ENCODE measurements at places on chromosomes 12 and 14.
A peak's percentile ranks its signal among the peaks of the same experiment; 100 is the strongest.

- H3K36me3 ChIP-seq: no peaks in the 10 kb centered on the region
- no peaks in the 10 kb centered on the region for H3K27me3 ChIP-seq
- no peak for DNase-seq
- H3K4me1 ChIP-seq: no peaks in the 10 kb centered on the region
- no peak overlapping the region for H3K4me3 ChIP-seq
Measured at GRCh38 chr14:98227000-98227726, 1044.8 kb downstream of the BCL11B start.

- H3K4me1 ChIP-seq: no peaks in the 10 kb centered on the region
- no peak for DNase-seq
- H3K27ac ChIP-seq: no peak overlapping the region
Measured at GRCh38 chr14:77204459-77204771, 22.8 kb downstream of the TMEM63C start.

DNA sequence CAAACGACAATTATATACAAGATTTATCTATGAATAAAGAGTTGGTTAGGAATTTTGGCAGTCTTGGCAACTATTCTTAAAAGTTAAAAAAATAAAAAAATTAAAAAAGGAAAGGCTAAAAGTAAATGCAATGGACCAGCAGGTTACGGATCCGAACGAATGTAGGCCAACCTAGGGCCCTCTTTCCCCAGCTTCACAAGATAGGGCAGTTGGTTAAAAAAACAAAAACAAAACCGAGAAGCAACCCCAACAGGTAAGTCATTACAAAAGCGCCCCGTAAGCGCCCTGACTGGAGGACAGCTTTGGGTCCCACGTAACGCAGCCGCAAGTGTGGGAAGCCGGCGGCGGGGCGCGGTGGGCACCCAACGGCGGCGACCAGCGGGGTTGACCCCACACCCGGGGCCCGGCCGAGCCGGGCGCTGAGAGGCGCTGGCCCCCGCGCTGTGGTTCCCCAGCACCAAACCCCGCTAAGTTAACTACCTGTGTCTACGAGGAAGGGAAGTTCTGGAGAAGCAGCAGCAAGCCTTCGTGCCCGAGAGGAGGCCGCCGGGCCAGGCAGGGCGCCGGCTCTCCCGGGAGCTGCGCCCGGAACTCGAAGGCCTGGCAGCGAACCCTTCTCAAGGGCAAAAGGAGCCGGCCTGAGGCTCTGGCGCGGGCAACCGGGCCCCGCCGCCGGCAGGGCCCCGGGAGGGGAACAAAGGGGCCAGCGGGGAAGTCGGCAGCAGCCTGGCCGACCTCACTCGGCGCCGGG, 882 bp downstream of the HECTD1 start:
- H3K4me3 ChIP-seq: peak overlapping the region; percentile 60
- H3K4me1 ChIP-seq: no peaks in the 10 kb centered on the region
- H3K27ac ChIP-seq: no peak overlapping the region
- H3K27me3 ChIP-seq: no peaks in the 10 kb centered on the region
- no peaks in the 10 kb centered on the region for H3K36me3 ChIP-seq
- no peak for DNase-seq

- H3K4me1 ChIP-seq: no peaks in the 10 kb centered on the region
- H3K4me3 ChIP-seq: no peak overlapping the region
- no peaks in the 10 kb centered on the region for H3K36me3 ChIP-seq
- no peak overlapping the region for H3K27ac ChIP-seq
Measured at GRCh38 chr12:81610955-81611889, 147.9 kb downstream of the PPFIA2 start.

- H3K36me3 ChIP-seq: no peaks in the 10 kb centered on the region
- no peak overlapping the region for H3K4me3 ChIP-seq
- no peaks in the 10 kb centered on the region for H3K27me3 ChIP-seq
- H3K4me1 ChIP-seq: peaks cover 5% of the 10 kb centered on the region
- no peak for DNase-seq
- no peak overlapping the region for H3K27ac ChIP-seq
Measured at GRCh38 chr14:102633906-102634595, 41.6 kb downstream of the RCOR1 start.

GRCh38 chr12:108700833-108701541, 30.3 kb downstream of the CORO1C start:
- no peaks in the 10 kb centered on the region for H3K27me3 ChIP-seq
- H3K27ac ChIP-seq: no peak overlapping the region
- no peak overlapping the region for H3K4me3 ChIP-seq
- DNase-seq: no peak

GRCh38 chr14:68966872-68967301, 12.2 kb downstream of the ACTN1 start:
- no peak overlapping the region for H3K4me3 ChIP-seq
- peaks cover 15% of the 10 kb centered on the region for H3K4me1 ChIP-seq
- DNase-seq: no peak

DNA sequence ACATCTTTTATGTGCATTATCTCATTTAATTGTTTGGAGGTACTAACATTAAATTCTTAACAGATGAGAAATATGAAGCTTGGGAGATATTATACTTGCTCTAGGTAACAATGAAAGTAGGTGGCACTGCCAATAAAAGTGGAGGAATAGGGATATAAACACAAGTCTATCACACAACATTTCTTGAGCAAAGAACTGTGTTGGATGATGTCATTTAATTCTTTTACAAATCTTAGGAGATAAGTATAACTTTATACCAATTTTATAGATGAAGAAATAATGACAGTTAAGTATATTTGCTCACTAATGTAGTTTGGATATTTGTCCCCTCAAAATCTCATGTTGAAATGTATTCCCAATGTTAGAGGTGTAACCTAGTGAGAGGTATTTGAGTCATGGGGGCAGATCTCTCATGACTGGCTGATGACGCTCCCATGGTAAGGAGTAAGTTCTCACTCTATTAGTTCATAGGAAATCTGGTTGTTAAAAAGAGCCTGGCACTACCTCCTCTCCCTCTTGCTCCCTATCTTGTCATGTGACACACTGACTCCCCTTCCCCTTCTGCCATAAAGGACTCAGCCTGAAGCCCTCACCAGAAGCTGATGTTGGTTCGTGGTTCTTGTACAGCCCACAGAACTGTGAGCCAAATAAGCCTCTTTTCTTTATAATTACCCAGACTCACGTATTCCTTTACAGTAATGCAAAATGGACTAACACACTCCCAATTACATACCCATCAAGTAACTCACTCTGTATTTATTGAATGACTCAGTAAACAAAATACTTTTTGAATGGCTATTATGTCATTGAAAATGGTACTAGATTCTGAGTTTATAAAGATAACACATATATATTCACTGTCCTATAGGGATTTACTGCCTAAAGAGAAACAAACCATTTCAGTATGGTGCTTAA, 146.8 kb upstream of the KITLG start:
- no peak overlapping the region for H3K27ac ChIP-seq
- no peak for DNase-seq
- H3K27me3 ChIP-seq: no peaks in the 10 kb centered on the region

DNA sequence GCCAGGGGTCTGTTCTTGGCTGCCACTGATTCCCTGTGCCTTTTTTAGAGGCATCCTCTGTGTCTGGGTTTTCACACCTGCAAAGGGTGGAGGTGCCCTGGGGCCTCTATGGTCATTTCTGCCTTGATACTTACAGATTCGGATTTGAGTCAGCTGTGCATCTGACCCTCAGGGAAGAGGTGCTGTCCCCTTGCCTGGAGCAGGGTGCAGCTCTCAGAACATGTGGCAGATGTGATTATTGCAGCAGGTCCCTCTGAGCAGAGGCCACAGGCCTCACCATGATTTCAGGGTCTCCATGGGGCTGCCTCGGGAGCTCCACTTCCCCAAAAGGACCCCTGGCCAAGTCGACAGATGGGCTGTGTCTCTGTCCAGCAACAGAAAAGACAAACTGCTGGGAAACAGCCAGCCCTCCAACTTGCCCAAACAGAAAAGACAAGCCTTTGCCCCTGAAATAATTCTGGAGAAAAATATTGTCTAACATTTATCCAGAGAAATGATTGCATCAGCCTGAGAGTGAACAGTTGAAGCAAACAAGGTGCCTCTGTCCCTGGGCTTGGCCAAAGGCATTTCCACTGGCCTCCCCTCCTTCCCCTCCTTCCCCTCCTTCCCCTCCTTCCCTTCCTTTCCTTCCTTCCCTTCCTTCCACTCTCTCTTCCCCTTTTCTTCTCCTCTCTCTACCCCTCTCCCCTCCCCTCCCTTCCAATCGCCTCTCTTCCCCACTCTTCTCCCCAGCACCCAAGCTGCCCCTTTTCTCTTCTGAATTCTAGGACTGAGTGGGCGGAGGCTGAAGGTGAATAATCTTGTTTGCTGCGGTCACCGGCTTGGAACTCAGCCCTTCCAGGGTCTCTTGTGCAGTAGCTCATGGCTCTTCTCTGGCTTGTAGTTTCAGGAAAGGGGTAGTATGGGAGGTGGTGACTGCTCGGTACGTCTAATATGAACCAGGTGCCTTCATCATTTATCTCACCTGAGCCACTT, 676 bp downstream of the SERPINA3 start:
- H3K27ac ChIP-seq: no peak overlapping the region
- H3K4me1 ChIP-seq: no peaks in the 10 kb centered on the region
- no peaks in the 10 kb centered on the region for H3K36me3 ChIP-seq
- no peak overlapping the region for H3K4me3 ChIP-seq
- DNase-seq: no peak

GRCh38 chr14:55121628-55122439, 7.2 kb upstream of the LGALS3 start:
- H3K27ac ChIP-seq: no peak overlapping the region
- no peaks in the 10 kb centered on the region for H3K27me3 ChIP-seq
- H3K36me3 ChIP-seq: no peaks in the 10 kb centered on the region
- DNase-seq: no peak
- no peak overlapping the region for H3K4me3 ChIP-seq

GRCh38 chr14:101155575-101155974, 252.1 kb upstream of the RTL1 start:
- H3K27me3 ChIP-seq: no peaks in the 10 kb centered on the region
- no peaks in the 10 kb centered on the region for H3K36me3 ChIP-seq
- no peak for DNase-seq
- no peak overlapping the region for H3K27ac ChIP-seq

- no peak for DNase-seq
- H3K4me1 ChIP-seq: no peaks in the 10 kb centered on the region
- no peak overlapping the region for H3K4me3 ChIP-seq
Measured at GRCh38 chr12:119660076-119660475, 7.9 kb upstream of the PRKAB1 start.

DNA sequence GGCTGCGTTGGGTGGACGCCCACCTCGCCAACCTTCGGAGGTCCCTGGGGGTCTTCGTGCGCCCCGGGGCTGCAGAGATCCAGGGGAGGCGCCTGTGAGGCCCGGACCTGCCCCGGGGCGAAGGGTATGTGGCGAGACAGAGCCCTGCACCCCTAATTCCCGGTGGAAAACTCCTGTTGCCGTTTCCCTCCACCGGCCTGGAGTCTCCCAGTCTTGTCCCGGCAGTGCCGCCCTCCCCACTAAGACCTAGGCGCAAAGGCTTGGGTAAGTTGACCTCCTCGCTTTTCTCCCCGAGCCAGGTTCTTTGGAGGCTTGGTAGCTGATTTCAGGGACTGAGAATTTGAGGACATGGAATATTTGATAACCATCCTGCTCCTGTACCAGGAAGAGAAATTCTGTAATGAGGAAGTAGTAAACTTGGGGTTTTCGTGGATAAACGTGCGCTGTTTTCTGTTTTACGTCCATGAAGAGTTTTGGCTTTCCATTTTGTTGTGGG, 530 bp downstream of the APAF1 start:
- no peaks in the 10 kb centered on the region for H3K4me1 ChIP-seq
- H3K4me3 ChIP-seq: peak overlapping the region; percentile 95
- H3K27me3 ChIP-seq: no peaks in the 10 kb centered on the region
- H3K27ac ChIP-seq: no peak overlapping the region
- H3K36me3 ChIP-seq: peaks cover 5% of the 10 kb centered on the region

- no peaks in the 10 kb centered on the region for H3K27me3 ChIP-seq
- peaks cover 8% of the 10 kb centered on the region for H3K36me3 ChIP-seq
- H3K27ac ChIP-seq: no peak overlapping the region
- peaks cover 2% of the 10 kb centered on the region for H3K4me1 ChIP-seq
- peak overlapping the region; percentile 33 for H3K4me3 ChIP-seq
Measured at GRCh38 chr12:6363330-6364043, 11.9 kb downstream of the SCNN1A start.

DNA sequence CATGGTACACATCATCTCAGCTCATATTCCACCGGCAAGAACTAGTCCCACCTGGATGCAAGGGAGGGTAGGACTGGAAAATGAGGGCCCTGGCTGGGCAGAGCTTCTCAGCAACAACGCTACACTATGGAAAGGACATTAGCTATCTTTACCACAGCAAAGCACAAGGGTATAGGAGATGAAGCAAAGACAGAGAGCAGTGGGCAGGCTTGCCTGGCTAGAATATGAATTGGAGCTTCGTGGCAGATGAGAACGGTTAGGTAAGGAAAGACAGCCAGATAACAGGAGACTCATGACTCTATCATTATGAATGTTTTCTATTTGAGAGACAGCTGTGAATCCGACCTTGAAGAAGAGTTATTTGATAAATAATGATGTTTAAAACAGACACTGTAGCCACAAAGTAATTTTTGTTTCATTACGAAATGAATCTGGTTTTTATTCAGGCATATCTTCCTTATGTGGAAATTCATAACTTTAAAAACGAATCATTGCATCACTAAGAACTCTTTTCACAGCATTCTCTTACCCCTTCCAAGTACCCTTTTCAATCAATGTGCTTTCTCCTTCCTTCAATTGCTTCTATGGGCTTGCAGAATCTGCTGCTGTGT, 59.1 kb upstream of the PCED1B start:
- no peaks in the 10 kb centered on the region for H3K36me3 ChIP-seq
- H3K27ac ChIP-seq: no peak overlapping the region
- DNase-seq: no peak
- H3K27me3 ChIP-seq: no peaks in the 10 kb centered on the region
- H3K4me1 ChIP-seq: no peaks in the 10 kb centered on the region
- no peak overlapping the region for H3K4me3 ChIP-seq

GRCh38 chr12:119089380-119090013, 89.2 kb upstream of the HSPB8 start:
- H3K27ac ChIP-seq: no peak overlapping the region
- H3K36me3 ChIP-seq: no peaks in the 10 kb centered on the region
- no peaks in the 10 kb centered on the region for H3K27me3 ChIP-seq
- peaks cover 9% of the 10 kb centered on the region for H3K4me1 ChIP-seq
- no peak overlapping the region for H3K4me3 ChIP-seq
- DNase-seq: peak; percentile 84

DNA sequence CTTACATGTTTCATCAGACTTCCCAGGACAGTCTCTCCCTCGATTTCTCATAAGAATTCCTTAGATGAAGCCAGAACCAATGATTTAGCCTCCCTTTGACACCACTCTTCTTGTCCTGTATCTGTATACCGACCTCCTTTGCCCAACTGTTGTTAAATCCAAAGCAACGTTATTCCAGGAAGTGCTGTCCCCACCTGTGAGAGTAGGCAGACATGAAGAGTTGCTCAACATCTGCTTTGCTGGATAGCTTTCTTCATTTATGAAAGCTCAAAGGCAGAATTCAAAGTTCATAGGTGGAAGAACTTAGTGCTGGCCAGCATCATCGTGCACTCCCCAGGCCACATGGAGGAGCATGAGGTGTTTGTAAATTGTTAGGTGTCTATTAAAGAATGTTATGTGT, 55.6 kb downstream of the GTF2A1 start:
- no peak for DNase-seq
- no peak overlapping the region for H3K27ac ChIP-seq
- H3K27me3 ChIP-seq: no peaks in the 10 kb centered on the region
- H3K4me1 ChIP-seq: peaks cover 1% of the 10 kb centered on the region
